Effector memory CD4-positive, alpha-beta T cell (primary cell): ENCODE measurements at places on chromosomes 5 and 9.
A peak's percentile ranks its signal among the peaks of the same experiment; 100 is the strongest.

DNA sequence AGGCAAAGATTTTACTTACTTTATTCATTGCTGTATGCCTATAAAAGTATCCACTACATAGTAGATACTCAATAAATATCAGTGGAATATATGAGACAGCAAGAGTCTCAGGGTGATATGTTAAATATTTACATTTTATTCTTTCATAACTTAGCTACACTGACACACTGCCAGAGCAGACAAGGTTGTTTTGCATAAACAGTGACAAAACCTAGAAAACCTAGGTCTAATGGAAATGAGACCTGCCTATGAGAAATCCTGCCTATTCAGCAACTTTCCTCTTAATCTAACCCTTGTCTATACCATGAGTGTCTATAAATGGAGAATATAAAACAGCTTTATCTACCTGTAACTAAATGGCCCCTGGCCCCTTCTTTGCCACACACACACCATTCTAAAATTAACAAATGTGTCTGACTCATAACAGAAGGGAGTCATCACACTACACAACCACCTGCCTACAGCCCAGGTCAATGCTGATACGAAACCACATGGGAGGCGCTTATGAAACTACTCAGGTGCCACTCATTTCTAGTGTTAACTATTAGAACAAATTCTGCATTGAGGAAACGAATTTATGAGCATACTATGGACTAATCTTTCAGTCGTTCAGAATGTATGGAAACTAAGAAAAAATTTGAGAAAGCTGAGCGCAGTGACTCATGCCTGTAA, 60.3 kb downstream of the UBAP2 start:
- DNase-seq: no peak
- H3K36me3 ChIP-seq: peaks cover 18% of the 10 kb centered on the region
- H3K27ac ChIP-seq: no peak overlapping the region
- H3K4me1 ChIP-seq: no peaks in the 10 kb centered on the region
- H3K4me3 ChIP-seq: no peak overlapping the region

GRCh38 chr5:175796536-175797499, 74.6 kb upstream of the CPLX2 start:
- no peak overlapping the region for H3K27ac ChIP-seq
- H3K4me1 ChIP-seq: peaks cover 11% of the 10 kb centered on the region
- H3K36me3 ChIP-seq: no peaks in the 10 kb centered on the region
- peaks cover 17% of the 10 kb centered on the region for H3K27me3 ChIP-seq
- DNase-seq: peak; percentile 38
- H3K4me3 ChIP-seq: peak overlapping the region; percentile 15

GRCh38 chr5:96321345-96321744, 111.7 kb downstream of the PCSK1 start:
- no peaks in the 10 kb centered on the region for H3K36me3 ChIP-seq
- H3K4me1 ChIP-seq: no peaks in the 10 kb centered on the region
- H3K4me3 ChIP-seq: no peak overlapping the region
- no peaks in the 10 kb centered on the region for H3K27me3 ChIP-seq
- H3K27ac ChIP-seq: no peak overlapping the region
- no peak for DNase-seq

- no peaks in the 10 kb centered on the region for H3K4me1 ChIP-seq
- no peak for DNase-seq
- no peak overlapping the region for H3K4me3 ChIP-seq
- no peaks in the 10 kb centered on the region for H3K36me3 ChIP-seq
- H3K27ac ChIP-seq: no peak overlapping the region
These were observed 37.5 kb downstream of the MAMDC2 start for GRCh38 chr9:70081120-70081495.

- DNase-seq: no peak
- H3K27ac ChIP-seq: no peak overlapping the region
- H3K36me3 ChIP-seq: no peaks in the 10 kb centered on the region
- H3K27me3 ChIP-seq: no peaks in the 10 kb centered on the region
These were observed 365.2 kb downstream of the GADD45G start for GRCh38 chr9:89969881-89970639.

DNA sequence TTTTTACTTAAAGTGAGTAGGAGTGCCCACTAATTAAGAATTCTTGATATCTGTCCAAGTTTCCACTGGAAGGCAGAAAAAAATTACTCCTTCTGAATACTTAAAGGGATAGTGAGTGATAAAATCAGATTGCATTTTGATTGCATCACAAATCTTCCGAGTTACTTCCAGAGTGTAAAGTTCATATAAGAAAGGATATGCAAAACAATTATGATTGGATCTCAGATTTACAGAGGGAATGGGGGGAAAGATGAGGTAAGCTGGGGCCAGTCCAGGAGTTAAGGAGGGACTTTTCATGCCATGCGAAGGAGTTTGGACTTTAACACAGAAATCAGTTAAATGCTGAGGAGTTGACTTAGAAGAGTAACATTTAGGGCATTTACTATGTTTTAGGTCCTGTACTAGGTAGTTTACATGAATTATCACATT, 9.3 kb upstream of the RNF145 start:
- DNase-seq: no peak
- H3K27ac ChIP-seq: no peak overlapping the region
- no peaks in the 10 kb centered on the region for H3K27me3 ChIP-seq
- no peak overlapping the region for H3K4me3 ChIP-seq
- H3K36me3 ChIP-seq: no peaks in the 10 kb centered on the region

GRCh38 chr9:223152-223551, 8.5 kb downstream of the DOCK8 start:
- no peaks in the 10 kb centered on the region for H3K27me3 ChIP-seq
- no peaks in the 10 kb centered on the region for H3K36me3 ChIP-seq
- no peak for DNase-seq
- H3K4me3 ChIP-seq: no peak overlapping the region
- H3K27ac ChIP-seq: no peak overlapping the region

DNA sequence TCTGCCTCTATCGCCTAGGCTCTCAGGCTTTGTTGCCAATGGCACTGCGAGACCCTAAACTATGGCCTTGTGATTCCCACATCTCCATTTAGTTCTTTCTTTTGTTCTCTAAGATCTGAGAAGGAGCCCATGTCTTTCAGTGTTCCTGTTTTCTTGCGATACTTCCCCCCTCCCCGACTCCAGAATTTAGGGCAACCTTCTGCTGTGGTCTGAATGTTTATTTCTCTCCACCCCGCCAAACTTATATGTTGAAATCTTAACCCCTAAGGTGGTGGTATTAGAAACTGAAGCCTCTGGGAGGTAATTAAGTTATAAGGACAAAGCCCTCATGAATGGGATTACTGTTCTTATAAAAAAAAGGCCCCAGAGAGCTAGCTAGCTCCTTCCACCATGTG, 6.4 kb downstream of the TMC1 start:
- H3K27me3 ChIP-seq: no peaks in the 10 kb centered on the region
- H3K4me3 ChIP-seq: peak overlapping the region; percentile 39
- no peaks in the 10 kb centered on the region for H3K36me3 ChIP-seq
- H3K27ac ChIP-seq: peak overlapping the region; percentile 77
- no peak for DNase-seq

- no peaks in the 10 kb centered on the region for H3K4me1 ChIP-seq
- H3K27me3 ChIP-seq: no peaks in the 10 kb centered on the region
- no peaks in the 10 kb centered on the region for H3K36me3 ChIP-seq
- no peak overlapping the region for H3K27ac ChIP-seq
- no peak overlapping the region for H3K4me3 ChIP-seq
- no peak for DNase-seq
These were observed 129.9 kb upstream of the ANKH start for GRCh38 chr5:15001517-15001916.

DNA sequence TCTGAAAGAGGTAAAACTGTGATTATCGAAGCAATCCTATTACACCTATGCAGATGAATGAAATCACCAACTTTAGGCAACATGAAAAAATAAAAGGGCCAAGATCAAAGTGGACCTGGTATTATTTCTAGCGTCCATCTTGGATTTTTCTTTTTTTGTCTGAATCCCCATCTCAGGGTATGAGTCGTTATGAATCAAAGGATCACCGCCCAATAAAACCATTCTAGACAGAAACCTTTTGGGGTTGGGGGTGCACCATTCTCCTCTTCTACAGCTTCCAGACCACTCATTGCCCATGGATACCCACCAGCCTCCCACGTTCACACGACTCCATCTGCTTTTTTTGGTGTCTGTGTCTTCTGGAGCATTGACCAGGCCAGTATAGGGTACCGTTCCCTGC, 33.4 kb downstream of the MAP1B start:
- H3K36me3 ChIP-seq: no peaks in the 10 kb centered on the region
- DNase-seq: no peak
- no peak overlapping the region for H3K4me3 ChIP-seq
- no peak overlapping the region for H3K27ac ChIP-seq

GRCh38 chr9:130237763-130238524, 27.6 kb upstream of the HMCN2 start:
- no peak for DNase-seq
- H3K27ac ChIP-seq: no peak overlapping the region
- peaks cover 24% of the 10 kb centered on the region for H3K4me1 ChIP-seq
- no peak overlapping the region for H3K4me3 ChIP-seq
- H3K36me3 ChIP-seq: no peaks in the 10 kb centered on the region

GRCh38 chr5:32326216-32326772, 13.6 kb upstream of the MTMR12 start:
- no peak for DNase-seq
- H3K4me3 ChIP-seq: no peak overlapping the region
- no peaks in the 10 kb centered on the region for H3K4me1 ChIP-seq
- no peak overlapping the region for H3K27ac ChIP-seq
- H3K36me3 ChIP-seq: no peaks in the 10 kb centered on the region

GRCh38 chr5:114612406-114612805, 250.5 kb downstream of the KCNN2 start:
- DNase-seq: no peak
- no peaks in the 10 kb centered on the region for H3K4me1 ChIP-seq
- no peaks in the 10 kb centered on the region for H3K27me3 ChIP-seq
- no peak overlapping the region for H3K4me3 ChIP-seq

DNA sequence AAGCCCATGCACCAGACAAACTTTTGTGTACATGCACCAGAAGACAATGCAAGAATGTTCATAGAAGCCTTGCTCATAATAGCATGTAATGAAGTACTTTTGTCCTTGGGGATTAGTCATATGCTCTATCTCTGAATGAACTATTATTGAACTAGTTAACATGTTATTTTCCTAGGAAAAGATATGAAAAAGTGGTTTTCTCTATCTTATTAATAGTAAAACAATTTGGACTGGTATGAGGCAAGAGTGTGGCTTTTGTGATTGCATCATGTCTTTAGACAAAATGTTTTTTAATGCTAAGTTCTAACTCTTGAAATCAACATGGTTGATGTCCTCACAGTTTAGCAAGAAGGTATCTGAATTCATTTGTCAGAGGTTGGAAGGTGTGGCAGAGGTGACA, 55.7 kb upstream of the SPDL1 start:
- H3K27ac ChIP-seq: no peak overlapping the region
- H3K4me3 ChIP-seq: no peak overlapping the region
- DNase-seq: no peak

DNA sequence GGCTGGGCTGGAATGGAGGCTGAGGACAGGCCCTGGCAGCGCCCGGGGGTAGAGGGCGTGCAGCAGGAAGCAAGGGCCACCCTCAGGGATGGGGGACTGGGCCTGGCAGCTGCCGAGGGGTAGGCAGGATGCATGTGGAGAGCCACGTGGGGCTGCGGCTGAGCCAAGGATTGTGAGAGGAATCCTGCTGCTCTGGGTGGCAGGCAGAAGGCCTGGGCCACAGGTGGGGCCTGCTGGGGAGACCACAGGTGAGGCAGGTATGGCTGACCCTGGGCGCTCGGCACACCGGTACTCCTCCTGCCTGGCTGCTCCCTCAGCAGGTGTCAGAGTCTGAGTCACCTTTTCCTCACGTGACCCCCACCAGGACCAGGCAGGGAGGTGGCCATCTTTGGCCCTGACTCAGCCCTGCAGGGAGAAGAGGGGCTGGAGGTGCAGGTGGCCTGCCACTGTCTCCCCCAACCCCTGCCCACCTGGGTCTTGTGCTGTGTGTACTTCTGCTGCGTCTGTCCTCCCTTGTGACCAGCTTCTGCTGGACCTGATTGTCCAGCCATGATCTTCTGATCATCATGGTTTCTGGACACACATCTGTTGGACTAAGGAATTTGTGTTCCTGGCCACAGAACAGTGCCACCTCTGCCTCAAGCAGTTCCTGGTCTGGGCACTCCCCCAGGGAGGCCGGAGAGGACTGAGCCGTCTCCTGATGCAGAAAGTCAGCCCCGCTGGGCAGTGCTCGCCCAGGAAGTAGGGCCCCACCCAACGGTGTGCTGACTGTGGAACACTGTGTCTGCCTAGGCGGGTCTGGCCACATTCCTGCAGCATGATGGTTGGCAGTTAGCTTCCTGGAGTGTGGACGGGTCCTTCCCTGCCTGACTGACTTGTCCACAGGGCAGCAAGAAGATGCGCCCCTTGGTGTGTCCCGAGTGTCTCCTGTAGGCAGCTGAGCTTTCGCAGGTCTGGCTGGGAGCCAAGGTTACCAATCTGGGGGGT, 6.4 kb downstream of the ARRDC1 start:
- no peaks in the 10 kb centered on the region for H3K27me3 ChIP-seq
- peaks cover 20% of the 10 kb centered on the region for H3K4me1 ChIP-seq
- peak; percentile 15 for DNase-seq
- H3K4me3 ChIP-seq: no peak overlapping the region
- H3K36me3 ChIP-seq: peaks cover 24% of the 10 kb centered on the region

- H3K27me3 ChIP-seq: no peaks in the 10 kb centered on the region
- H3K4me3 ChIP-seq: no peak overlapping the region
- H3K4me1 ChIP-seq: peaks cover 39% of the 10 kb centered on the region
These were observed 44.6 kb downstream of the IRF1 start for GRCh38 chr5:132445930-132446329.

DNA sequence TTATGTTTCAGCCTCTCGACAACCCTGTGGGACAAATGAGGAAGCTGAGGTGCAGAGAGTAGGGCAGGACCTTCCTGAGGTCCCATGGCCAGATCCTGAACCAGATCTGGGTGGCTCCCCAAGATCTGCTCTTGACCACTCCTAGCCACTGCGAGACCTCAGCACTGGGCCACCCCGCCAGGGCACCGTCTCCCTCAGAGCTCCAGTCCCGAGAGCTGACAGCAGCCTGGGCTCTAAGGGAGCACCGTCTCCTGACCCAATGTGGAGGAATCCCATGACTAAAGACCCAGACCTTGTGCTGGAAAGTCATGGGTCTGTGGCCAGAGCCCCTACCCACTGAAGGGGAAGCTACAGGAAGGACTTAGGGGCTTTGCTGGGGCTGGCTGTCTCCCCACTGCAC, 4.5 kb upstream of the LMX1B start:
- H3K27me3 ChIP-seq: peaks cover 45% of the 10 kb centered on the region
- H3K4me3 ChIP-seq: no peak overlapping the region
- no peak for DNase-seq
- no peak overlapping the region for H3K27ac ChIP-seq
- no peaks in the 10 kb centered on the region for H3K36me3 ChIP-seq
